ENCODE measurements at places on chromosomes 7 and 10.

GRCh38 chr10:112307358-112308124 is 24.3 kb downstream of the TECTB start:
- DNase-seq = no peak

- DNase-seq = no peak
These were observed 90.1 kb upstream of the DNAAF5 start for GRCh38 chr7:636396-636795.

- no peak for DNase-seq
These were observed 700.7 kb downstream of the PHTF2 start for GRCh38 chr7:78499283-78499682.

DNA sequence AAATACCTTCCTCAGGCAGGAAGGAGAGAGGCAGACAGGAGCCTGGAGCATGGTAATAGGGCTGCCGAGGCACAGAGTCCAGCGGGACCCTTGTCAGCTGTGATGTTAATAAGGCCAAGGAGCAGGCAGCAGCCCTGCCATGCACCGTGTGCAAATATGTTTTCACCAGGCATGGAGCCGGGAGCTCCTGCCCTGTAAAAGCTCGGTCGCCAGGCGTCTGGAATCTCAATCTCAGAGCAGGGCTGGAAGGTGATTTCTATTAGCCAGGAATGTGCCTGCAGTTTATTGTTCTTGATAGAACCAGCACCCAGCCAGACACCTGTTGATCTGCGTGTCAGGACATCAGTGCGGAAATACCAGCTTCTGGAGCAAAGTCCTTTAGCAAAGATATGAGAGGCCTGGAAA is 469.8 kb downstream of the GLRX3 start:
- no peak for DNase-seq

GRCh38 chr10:85459906-85460305 is 906.7 kb downstream of the GRID1 start:
- DNase-seq = no peak

DNA sequence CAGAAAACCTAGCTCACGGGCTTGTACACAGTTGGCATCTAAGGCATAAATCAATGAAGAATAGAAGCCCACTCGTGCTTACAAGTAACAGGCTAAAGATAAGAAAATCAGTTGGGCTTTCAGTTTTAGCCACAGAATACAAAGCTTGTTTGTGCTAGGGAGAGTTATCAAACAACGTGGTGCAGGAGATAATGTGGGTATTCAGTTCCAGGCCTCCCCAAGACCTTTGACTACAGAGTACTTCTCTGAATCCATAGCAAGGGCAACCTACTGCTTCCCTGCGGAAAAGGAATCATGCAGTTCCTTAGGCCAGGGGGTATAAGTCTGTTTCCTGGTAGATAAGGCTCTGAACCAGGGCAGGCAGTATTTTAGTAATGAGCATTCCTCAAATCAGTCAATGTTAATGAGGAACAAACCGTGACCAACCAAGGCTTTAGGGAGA is 219.5 kb upstream of the CSTF2T start:
- no peak for DNase-seq

- no peak for DNase-seq
These were observed 14.9 kb downstream of the CCL26 start for GRCh38 chr7:75756991-75757676.

GRCh38 chr10:103681617-103682399 is 173.6 kb downstream of the SH3PXD2A start:
- DNase-seq = no peak

DNA sequence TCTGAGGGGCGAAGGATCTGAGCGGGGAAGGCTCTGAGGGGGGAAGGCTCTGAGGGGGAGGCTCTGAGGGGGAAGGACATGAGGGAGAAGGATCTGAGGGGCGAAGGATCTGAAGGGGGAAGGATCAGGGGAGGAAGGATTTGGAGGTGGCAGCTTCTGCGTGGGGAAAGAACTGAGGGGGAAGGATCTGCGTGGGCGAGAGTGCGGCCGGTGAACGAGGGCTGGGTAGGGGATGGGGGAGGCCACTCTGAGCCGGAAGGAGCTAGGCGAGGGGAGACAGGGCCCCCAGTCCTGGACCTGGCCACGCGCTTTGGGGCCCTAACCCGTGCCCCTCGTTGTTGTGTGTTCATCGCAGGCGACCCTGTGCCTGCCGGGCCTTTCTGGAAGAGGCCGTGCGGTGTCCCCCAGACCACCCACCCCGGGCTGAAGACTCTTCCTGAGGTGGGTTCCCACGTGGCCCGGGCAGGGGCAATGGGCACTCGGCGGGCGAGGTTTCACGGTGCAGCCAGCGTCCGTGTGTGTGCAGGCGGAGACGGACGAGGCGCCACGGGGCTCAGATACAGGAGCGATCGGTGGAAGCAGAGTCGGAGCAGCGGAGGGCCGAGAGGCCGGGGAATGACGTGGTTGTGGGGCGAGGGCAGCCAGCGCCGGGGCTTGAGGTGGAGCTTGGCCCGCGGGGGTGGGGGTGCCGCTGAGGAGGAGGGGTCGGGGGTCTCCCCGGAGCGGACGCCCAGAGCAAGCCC is 2.0 kb downstream of the CALY start:
- DNase-seq = no peak

DNA sequence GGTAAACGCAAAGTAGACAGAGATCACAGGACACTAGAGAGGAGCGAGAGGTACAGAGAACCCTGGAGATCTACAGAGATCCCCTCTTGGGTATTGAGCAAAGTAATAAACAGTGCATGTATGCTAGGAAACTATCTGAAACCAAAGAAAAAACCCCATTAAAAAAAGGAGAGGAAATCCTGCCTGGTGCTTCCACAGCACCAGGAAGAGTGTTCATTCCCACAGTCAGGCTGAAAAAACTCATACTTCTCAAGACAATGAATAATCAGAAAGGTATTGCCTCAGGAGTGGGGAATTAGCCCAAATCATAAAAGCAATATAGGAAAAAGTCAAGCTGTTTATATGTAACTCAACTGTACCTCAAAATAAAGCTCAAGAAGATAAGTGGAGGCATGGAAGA is 59.1 kb downstream of the ANKRD26 start:
- no peak for DNase-seq

DNA sequence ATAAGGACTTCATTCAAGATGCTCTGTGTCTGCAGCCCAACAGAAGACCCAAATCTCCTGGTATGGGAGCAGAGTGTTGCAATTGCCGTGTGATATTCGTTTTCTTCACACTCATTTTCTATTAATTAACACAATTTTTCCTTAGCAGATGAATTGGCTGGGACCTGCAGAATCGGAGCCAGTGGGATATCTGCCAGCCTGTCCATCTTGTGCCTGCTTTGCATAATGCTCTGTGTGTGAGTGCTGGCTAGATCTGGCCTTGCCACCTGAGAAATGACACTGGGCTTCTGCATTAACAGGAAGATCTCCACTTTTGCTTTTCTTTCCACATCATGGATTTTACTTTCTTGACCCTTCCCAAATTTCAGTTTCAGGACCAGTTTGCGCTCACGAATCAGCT is 70.4 kb upstream of the GPR158 start:
- no peak for DNase-seq

GRCh38 chr10:13984647-13985155 is 346.0 kb downstream of the FRMD4A start:
- DNase-seq = no peak

DNA sequence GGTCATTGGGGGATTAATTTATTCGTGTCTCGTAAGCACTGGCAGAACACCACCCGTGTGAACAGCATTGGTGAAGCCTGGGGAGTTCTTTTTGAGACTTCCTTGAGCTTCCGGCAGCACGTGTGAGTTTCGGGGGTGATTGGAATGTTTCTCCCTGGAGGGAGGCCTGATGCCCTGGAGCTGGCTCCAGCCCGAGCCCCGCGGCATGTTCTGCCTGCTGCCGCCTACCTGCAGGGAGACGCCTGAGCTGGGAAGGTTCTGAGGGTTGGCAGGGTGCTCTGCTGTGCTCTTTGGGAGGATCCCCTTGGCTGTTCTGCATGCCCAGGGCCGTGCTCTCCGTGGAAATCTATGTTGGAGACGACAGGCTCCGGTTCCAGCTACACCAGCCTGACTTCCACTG is 159.3 kb downstream of the MGMT start:
- no peak for DNase-seq

DNA sequence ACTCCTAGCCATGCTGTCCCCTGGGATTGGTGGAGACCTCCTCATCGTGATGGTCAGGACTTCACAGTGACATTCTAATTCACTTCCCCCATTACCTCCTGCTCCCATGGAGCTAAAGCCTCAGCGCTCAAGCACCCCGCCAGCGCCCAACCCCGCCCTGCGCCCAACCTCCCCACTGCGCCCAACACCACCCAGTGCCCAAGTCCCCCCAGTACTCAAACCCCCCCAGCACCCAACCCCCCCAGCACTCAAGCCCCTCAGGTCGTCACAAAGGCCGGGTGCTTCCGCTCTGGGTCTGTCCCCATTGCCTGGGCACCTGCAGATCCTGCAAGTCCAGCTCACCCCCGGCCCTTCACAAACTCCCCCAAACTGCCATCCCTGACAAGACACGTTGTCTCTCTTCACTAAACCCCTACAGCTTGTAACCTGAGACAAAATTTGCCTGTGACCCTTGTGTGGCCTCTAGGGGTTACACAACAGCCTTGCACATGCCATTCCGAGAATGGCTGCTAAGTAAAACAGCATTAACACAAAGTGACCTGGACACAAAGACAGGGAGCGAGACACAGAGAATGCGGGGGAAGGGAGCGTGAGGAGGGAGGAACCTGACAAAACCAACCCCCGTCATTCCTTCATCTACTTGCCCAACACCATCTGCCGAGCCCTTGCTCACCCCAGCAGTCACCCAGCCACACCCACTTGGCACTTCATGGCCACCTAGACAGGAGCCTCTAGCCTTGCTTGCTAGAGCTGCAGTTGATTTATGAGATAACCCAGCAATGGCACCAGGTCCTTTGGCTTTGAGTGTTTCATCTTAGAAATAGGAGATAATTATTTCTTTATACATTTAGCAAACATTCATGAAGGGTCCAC is 107.8 kb downstream of the ADARB2 start:
- DNase-seq = no peak

GRCh38 chr7:121303422-121304101 is 25.2 kb upstream of the WNT16 start:
- DNase-seq = no peak

DNA sequence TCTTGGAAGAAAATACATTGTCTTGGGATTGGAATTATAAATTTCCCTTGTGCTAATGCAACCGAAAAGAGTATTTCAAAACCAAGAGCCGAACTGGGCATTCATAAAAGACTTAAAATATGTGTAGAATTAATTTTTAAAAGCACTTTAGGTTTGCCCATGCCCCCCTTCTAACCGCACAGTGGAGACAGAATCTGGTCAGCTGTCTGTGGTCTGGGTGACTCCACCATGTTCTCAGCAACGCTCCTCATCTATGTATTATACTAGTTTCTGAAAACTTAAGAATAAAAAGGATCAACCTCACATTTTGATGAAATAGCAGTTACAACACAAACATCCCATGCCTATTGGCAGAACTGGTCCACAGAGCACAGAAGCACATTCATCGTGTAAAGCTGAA is 192.6 kb upstream of the C7orf33 start:
- no peak for DNase-seq

DNA sequence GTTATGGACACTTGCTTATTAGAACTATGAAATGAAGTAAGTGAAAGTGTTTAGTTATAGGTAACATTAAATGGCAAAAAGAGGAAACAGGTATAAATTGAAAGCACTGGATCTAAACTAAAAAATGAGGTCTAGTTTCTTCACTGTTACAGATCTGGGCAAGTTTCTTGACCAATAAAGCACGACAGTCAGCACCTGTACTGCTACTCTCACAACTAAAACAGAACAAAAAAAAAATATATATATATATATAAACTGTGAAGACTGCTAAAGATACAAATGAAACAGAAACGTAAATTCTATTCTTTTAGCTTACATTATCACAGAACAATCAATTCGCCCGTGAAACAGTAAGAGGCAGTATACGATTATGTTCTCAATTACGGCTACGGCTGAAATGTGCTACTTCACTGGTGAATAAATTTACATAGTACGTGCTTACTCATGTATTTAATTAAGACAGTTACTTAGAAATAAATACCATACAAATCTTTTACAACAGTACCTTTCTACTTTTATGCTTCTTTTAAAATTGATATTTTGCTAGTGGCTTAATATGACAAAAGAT is 4.2 kb downstream of the AHR start:
- DNase-seq = no peak

Measured in activated CD8-positive, alpha-beta memory T cell treated with anti-CD3 and anti-CD28 coated beads for 1 hour (primary cell).